ENCODE measurements at places on chromosomes 16 and 17.

DNA sequence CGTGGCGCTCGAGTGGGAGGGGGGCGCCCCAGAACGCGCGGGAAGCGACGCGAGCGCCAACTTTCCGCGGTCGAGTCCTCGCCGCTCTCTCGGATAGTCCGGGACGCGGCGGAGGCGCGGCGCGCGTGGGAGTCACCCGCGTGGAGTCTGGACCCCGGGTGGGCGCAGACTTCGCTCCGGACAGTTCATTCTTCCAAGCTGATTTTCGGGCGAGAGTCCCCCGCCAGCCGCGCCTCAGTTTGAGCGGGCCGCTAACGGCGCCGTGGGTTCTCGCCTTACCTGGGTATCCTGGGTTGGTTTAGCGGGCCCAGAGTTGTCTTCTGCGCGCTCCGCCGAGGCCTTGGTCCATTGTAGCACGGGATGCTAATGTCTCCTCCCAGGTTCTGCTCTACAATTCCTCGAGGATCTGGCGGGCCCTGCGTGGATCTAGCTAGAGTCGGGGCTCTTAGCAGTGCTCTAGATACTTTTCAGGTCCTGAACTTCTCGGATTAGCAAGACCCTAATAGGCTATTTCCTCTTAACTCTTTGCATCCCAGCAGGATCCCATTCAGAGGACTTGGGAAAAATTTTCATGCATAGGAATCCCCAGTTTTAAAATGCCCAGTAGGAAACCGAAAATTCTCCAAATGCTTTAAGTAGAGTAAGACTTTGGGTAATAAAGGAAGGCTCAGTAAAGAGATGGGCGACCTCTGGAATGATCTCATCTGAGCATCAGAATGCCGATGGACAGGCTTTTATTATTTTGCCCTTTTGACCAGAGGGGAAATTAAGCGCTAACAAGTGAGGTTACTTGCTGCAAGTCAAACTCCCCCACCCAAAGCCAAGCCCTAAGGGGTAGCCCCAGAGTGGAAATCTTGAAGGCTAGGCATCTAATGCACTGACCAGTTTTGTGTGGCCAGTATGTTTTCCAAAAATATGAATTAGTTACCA is 537 bp upstream of the GJC1 start:
- no peak for DNase-seq

- no peak for DNase-seq
Measured at GRCh38 chr16:88635671-88636319, 2.6 kb upstream of the IL17C start.

DNA sequence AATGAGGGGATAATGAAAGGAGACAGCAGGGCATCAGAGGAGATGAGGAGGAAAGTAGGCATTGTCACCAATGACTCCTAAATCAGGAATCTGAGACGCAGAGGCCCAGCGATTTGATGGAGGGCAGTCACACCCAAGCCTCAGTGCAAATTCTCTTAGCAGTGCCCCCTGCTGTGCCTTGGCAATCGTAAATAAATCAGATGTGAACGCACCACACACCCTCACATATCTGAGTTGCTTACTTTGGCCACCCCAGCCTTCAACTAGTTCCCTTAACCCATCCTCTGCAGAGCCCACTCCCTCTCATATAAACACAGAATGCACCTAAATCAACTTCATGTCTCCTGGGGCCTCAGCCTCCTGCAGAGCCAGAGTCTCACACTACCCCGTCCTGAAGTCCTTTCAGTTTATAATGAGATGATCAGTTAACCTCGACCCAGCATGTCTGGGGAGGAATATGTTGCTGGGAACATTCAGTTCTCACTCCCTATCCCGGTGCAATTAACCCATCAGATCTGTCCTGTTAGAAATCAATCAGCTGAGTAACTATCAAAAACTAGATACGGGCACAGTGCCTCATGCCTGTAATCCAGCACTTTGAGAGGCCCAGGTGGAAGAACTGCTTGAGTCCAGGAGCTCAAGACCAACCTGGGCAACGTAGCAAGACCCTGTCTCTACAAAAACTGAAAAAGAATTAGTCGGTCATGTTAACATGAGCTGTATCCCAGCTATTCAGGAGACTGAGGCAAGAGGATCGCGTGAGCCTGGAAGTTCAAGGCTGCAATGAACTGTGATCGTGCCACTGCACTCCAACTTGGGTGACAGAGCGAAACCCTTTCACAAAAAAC is 78.4 kb downstream of the SLC39A11 start:
- no peak for DNase-seq

DNA sequence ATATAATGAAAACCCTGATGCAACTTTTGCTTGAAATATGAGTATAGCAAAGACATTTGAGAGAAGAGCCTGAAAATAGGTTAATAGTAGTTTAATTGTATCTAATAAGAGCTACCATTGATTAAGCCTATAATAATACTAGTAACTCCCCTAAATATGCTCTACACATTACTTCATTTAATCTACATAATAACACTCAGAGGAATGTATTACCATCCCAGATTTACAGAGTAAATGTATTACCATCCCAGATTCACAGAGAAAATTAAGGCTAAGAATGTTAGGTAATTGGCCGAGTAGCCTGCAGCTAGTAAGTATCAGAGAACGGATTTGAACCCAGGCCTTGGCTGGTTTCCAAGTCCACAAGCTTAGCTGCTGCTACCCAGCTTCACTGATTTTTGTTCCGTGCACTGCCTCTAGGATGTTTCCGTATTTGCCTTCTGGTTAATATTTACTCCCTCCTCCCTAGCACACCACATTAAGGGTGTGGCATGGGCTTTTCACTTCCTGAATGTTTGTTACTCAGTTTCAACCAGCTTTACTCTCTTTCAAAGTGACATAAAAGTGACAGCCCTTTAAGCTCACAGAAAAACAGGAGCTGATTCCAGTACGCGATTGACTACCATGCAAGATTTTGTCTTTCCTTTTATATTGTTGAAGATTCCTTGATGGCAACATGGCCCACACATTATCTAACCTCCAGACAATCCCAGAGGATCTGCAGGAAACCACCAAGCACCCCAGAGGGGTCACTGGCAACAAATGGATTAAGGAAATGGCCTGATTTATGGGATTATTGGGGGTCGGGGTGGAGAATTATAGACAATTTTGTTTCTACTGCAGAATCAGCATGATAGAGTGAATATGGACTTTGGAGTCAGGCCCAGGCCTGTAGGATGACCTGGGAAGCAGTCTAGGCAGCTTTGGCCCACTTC is 26.7 kb upstream of the TOX3 start:
- DNase-seq = no peak

GRCh38 chr17:2551493-2551892 is 39.8 kb upstream of the METTL16 start:
- no peak for DNase-seq

- DNase-seq = no peak
Measured at GRCh38 chr17:2084036-2084765, 29.3 kb downstream of the HIC1 start.

All from NCI-H2081 treated with DMSO at 0.1 percent for 48 hours (cell line).